ENCODE measurements at places on chromosomes 11 and 22.

- no peak for DNase-seq
Measured at GRCh38 chr11:132228746-132229325, 858.4 kb downstream of the NTM start.

GRCh38 chr11:93840180-93840579, 10.2 kb downstream of the VSTM5 start:
- DNase-seq, result no peak

DNA sequence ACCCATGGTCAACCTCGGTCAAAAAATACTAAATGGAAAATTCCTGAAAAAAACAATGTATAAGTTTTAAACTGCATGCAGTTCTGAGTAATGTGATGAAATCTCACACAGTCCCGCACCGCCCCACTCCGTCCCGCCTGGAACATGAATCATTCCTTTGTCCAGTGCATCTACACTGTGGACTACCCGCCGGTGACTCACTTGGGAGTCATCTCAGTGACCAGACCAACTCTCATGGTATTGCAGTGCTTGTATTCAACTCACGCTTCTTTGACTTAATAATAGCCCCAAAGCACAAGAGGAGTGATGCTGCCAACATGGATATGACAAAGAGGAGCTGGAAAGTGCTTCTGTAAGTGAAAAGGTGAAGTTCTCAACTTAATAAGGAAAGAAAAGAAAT, 48.8 kb downstream of the ARHGAP32 start:
- DNase-seq, result no peak

- DNase-seq, result no peak
Measured at GRCh38 chr11:20610825-20611224, 11.4 kb downstream of the SLC6A5 start.

Data from stimulated activated CD8-positive, alpha-beta memory T cell treated with anti-CD3 and anti-CD28 coated beads, Interleukin-7, amount 100 ng/mL, for 4 hours (primary cell).